ENCODE measurements at places on chromosomes 11 and 22.

- DNase-seq = peak; percentile 15
These were observed 82.8 kb downstream of the FLI1 start for GRCh38 chr11:128776424-128777284.

- DNase-seq = peak; percentile 92
These were observed 1.4 kb upstream of the TNNI2 start for GRCh38 chr11:1837171-1838076.

DNA sequence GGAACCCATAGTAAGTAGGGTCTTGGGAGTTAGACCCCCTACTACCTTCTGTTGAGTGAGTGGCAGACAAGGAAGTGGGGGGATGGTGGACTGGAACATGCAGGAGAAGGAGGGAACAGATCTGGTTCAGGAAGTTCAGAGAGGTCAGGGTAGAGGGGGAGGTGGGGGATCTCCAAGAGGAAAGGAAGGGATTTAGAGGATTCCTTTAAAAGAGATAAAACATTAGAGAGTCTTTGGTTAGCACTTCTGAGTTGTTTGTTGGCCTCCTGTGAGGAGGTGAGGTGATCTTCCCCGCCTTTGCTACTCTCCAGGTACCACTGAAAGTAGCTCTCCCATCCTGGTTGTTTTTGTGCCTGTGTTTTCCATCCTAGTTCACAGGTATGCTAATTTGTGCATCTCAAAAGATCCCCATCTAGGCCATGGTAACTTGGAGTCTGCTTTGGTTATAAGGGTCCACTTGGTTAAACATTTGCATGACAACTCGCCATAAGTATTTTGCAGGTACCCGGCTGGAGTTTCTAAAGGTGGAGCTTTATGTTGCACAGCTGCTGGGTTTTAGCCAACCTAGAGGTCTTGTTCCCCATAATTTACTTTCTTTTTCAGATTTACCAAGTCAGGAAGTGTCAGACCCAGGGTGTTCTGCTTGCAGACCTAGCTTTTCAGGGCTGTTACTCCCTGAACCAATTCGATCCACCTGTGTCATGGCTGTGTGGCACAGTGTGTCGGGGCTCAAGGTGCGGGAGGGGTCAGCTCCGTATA, 79.3 kb upstream of the SORL1 start:
- peak; percentile 32 for DNase-seq

DNA sequence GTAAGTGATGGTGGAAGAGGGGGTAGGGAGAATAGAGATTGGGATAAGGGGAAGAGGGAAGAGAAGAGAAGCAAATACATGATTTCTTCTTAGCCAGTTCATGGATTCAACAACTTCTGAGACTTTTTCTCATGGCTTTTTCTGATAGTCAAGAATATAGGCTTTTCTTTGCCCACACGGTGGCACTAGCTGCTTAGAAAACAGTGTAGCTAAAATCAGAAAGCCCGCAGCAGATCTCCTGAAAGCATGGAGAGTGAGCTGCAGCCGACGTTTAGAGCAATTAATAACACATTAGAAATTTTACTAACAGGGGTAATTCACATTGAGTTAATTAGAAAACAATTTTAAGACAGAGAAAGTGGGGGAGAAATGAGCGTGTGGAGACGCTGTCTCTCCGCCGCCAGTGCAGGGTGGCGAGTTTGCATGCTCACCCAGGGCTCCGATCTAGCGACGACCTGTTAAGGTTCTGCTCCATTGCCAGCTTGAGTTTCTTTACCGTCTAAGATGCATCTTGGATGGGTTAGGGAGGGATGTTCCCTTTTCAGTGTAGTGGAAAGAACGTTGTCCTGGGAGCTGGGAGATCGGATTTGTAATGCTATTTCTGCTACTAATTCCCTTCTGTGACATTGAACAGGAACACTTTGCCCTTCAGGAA, 3.3 kb upstream of the RAG1 start:
- DNase-seq = no peak

DNA sequence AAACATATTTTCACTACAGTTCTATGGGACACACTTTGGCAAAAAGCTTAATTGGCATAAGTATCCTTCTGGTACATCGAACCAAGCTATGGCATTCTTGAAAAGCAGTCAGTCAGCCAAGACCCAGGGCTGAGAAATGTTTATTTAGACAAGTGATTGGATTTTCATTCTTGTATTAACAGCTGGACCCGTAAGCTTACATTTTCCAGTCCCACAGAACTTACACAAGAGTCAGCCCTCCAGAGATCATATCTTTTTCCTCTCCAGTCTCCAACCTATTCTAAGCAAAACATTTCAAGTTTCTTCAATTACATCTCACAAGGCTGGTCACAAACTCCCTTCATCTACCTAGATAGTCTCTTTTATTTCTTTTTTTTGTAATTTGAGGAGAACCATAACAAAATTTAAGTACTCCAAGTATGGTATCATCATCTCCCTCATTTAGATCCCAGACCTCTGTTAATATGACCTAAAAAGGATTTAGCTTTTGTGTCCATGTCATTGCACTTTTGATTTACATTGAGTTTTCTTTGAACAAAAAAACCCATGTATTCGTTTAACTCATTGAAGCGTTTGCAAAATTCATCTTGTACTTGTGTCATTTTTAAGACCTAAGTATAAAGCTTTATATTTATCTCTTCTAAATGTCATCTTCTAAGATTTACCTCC, 67.9 kb upstream of the GRK3 start:
- DNase-seq = no peak

- no peak for DNase-seq
These were observed 70.6 kb upstream of the ATXN10 start for GRCh38 chr22:45600790-45601730.

DNA sequence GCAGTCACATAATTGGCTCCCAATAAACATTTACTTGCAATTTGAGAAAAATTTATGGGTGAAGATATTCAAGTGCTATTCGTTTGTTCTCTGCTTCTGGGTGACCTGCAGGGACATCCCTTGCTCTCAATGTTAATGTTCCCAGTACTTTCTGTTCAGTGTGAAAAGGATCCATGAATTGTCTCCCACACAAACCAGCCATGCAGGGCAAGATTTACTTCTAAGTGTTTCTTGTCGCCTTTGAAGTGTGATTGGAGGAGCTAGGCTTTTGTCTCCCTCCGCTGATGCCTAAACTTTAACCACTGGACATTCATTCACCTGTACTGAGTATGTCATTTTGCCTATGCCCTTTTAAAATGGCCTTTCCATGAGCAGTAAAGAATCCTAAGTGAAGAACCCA, 66.4 kb upstream of the ADA2 start:
- no peak for DNase-seq

GRCh38 chr11:72585762-72586311, 88.4 kb downstream of the PDE2A start:
- peak; percentile 77 for DNase-seq

- DNase-seq = no peak
These were observed 146.4 kb downstream of the CHST1 start for GRCh38 chr11:45518833-45519535.

DNA sequence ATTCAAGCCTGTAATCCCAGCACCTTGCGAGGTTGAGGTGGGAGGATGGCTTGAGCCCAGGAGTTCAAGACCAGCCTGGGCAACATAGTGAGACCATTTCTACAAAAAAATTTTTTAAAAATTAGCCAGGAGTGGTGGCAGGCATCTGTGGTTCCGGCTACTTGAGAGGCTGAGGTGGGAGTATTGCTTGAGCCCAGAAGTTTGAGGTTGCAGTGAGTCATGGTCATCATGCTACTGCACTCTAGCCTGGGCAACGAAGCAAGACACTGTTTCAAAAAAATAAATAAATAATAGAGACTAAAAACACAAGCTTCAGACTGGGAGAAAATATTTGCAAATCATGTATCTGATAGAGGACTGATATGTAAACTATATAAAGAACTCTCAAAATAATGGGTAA, 33.2 kb downstream of the BTBD10 start:
- DNase-seq = no peak

DNA sequence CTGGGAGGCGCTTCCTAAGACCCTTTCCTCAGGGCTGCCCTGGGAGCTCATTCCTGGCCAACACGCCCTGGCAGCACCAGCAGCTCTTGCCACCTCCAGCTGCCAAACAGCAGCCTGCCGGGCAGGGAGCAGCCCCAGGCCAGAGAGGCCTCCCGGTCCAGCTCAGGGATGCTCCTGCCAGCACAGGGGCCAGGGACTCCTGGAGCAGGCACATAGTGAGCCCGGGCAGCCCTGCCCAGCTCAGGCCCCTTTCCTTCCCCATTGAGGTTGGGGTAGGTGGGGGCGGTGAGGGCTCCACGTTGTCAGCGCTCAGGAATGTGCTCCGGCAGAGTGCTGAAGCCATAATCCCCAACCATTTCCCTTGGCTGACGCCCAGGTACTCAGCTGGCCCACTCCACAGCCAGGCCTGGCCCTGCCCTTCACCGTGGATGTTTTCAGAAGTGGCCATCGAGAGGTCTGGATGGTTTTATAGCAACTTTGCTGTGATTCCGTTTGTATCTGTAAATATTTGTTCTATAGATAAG, 7.6 kb downstream of the SLC39A13 start:
- DNase-seq = no peak

- DNase-seq = no peak
These were observed 3.2 kb upstream of the MRPL23 start for GRCh38 chr11:1943977-1944376.

DNA sequence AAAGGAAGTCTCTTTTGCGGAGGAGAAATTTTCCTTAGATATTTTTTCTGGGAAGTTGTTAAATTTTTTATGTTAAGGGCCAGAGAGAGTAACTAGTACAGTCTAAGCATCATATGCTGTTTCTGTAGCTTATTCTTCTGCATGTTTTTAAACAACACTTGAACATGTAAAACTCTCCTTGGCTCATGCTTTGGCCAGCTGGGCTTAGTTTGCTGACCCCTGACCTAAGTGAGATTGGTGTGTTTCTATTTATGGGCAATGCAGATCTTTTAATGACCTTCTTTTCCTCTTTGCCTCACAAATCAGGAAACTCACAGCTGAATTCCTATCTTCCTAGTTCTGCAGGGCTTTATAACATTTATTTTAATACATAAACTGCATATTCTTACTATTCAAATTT, 942.5 kb downstream of the OPCML start:
- no peak for DNase-seq

GRCh38 chr11:68839911-68840641, 1.6 kb downstream of the CPT1A start:
- no peak for DNase-seq

DNA sequence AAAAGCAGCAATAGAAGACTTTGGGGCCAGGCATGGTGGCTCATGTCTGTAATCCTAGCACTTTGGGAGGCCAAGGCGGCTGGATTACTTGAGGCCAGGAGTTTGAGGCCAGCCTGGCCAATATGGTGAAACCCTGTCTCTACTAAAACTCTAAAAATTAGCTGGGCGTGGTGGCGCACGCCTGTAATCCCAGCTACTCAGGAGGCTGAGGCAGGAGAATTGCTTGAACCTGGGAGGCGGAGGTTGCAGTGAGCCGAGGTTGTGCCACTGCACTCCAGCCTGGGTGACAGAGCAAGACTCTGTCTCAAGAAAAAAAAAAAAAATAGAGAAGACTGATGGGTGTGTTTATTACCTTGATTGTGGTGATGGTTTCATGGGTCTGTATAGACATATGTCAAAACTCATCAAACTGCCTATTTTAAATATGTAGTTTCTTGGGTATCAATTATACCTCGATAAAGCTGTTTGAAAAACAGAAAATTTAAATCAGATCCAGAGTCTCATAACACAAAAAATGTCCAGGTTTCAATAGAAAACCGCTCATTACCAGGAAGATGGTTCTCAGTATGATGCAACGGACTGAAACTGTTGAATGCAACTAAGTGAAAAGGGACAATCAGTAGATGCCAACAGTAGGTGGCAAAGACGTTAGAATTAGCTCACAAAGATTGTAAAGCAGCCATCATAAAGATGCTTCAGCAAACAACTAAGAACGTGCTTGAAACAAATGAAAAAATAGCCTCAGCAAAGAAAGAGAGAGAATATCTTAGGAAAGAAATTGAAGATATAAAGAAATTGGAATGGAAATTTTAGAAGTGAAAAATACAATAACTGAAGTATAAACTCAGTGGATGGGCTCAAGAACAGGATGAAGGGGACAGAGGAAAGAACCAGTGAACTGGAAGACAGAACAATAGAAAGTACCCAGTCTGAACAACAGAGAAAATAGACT, 33.1 kb upstream of the SEPTIN5 start:
- no peak for DNase-seq

- DNase-seq = no peak
These were observed 8.2 kb downstream of the C1QTNF6 start for GRCh38 chr22:37179622-37180420.

GRCh38 chr11:121318848-121319834, 26.6 kb downstream of the SC5D start:
- DNase-seq = no peak

GRCh38 chr11:118928870-118929500, 3.3 kb upstream of the BCL9L start:
- no peak for DNase-seq

GRCh38 chr11:45056529-45056928, 89.9 kb upstream of the PRDM11 start:
- DNase-seq = no peak
